Activated naive CD4-positive, alpha-beta T cell (primary cell): ENCODE measurements at places on chromosomes 7 and 10.

DNA sequence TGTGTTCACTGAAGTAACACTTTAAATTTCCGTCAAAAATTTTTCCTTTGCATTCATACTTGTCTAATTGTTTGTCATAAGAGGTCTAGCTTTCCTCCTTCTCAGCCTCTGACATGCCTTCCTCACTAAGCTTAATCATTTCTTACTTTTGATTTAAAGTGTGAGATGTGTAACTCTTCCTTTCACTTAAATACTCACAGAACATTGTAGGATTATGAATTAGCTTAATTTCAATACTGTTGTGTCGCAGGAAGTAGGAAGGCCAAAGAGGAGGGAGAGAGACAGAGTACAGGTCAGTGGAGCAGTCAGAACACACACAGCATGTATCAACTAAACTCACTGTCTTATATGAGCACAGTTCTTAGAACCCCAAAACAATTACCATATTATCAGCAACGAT lies 99.0 kb downstream of the SRPK2 start:
- no peak for DNase-seq

- DNase-seq: no peak
These were observed 255.8 kb upstream of the CNTNAP2 start for GRCh38 chr7:145860809-145861208.

DNA sequence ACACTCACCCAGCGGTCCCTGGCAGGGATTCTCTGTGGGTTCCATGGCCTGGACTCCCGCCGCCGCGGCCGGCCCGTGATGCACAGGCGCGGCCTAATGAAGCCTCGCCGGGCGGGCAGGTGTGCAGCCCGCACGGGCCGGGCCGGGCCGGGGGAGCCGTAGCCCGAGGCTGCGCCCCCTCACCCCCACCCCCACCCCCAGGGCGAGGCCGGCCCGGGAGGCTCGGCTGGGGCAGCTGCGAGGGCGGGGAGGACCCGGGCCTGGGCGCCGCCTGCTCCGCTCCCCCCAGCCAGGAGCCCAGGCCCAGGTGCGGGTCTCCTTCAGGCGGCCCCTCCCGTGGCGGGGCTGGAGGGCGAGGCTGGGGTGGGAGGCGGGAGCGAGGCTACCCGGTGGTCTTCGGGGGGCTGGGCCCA lies at the start of gene NOBOX:
TSS of gene NOBOX (minus strand) at position 45 of the 413 bp plus-strand sequence.
- DNase-seq: no peak

DNA sequence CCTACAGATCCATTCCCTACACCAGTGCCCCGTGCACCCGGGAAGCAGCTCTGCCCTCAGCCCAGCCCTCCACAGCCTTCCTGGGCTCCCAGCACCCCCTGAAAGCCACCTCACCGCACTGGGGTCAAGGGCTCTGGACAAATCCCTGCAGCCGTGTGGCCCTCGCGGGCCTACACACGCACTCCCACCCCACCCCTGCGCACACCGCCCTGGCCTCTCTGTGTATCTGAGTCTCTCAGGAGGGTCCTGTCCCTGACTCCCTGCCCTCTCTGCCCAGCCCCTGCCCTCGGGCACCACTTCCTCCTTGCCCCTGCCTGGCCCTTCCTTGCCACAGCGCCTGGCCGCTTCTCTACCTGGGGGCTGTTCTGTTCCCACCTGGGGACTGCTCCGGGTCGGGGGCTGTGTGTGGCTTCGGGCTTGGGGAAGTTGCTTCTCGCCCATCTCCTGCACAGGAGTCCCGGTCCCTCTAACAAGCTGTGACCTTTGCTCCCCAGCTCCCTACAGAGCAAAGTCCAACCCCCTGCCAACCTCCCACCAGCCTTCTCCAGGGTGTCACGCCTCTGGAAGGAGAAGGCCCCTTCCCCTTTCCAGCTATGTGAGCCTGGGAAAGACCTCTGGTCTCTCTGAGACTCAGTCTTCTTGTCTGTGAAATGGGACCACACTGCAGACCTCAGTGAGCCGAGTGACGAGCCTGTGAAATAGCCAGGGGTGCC lies 1.5 kb downstream of the TMEM184A start:
- no peak for DNase-seq

GRCh38 chr7:78296644-78297371 lies 498.2 kb downstream of the PHTF2 start:
- no peak for DNase-seq
